MG63 (cell line): ENCODE measurements at places on chromosomes 1 and 21.

DNA sequence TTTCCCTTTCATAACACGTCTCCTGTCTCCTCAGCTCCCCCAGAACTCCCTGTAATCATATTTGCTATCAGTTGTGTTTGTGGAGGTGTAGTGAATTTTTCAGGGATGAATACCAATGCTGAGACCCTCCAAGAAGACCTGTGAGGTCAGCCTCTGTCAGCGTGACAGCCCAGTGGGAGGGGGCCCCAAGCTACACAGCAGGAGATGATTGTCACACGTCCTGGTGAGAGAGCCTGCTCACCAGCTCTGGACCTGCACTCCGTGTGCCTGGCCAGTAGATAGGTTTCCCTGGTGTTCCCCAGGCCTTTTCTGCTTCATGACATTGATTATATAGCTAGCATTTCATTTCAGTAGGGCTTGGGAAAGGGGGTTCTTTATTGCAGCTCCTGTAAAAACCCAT is 421.5 kb downstream of the KIF26B start:
- DNase-seq, result no peak

GRCh38 chr1:115112496-115113375 is 23.4 kb upstream of the TSPAN2 start:
- DNase-seq, result no peak

GRCh38 chr1:222880587-222880986 is 65.7 kb downstream of the DISP1 start:
- peak; percentile 37 for DNase-seq

- peak; percentile 59 for DNase-seq
Measured at GRCh38 chr1:31587720-31588423, 11.6 kb downstream of the TINAGL1 start.

DNA sequence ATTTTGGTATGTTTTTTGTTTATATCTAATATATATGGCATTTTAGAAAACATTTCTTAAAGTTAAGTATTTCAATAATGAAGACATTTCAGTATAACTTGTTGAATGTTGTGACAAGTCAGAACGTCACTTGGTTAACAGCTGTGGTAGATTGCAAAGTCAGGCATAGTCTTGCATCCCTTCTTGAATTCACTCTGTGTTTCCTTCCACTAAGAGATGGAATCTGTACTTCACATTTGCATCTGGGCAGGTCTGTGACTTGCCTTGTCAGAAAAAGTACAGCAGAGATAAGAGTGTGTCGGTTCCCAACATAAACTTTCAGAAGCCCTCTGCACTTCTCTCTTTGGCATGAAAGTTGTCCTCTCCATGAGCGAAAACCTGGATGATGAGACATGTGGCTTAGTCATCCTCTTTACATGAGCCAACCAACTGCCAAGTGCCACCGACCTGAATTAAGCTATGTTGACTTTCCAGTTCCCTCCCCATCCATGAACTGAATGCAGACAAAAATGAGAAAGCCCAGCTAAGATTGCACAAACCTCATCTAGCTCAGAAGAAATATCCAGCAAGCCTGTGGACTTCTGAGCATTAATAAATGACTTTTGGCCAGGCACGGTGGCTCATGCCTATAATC is 1730.2 kb downstream of the MRPL39 start:
- DNase-seq, result no peak

DNA sequence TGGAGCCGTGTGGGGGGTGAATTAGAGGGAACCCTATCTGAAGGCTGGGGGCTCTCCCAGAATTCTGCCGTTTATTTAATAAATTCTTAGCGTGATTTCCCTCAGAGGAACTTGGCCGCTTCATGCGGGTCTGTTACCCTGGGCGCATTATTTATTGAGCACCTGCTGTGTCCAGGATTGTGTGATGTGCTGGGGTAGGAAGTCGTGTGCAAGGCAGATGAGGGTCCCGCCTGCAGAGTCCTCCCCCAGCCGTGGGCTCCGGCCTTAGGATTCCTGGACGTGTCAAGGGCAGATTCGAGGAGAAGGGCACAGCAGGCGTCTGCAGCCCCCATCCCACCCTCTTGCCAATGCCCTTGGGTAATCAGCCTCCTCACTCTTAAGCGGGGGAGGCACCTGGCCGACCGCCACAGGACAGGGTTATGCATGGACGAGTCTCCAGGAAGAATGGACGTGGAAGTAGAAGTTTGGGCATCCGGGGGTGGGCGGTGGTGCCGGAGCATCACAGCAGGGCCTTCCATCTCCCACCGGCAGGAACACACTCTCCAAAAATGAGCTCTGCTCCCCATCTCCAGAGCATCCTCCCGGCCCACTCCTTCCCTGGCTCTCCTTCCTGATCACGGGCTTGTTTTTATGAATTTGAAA is 233.3 kb upstream of the C1orf174 start:
- DNase-seq, result no peak

- peak; percentile 43 for DNase-seq
Measured at GRCh38 chr1:3319874-3320245, 134.6 kb upstream of the ARHGEF16 start.

GRCh38 chr1:12622506-12622905 is 4.5 kb upstream of the DHRS3 start:
- DNase-seq, result no peak

GRCh38 chr1:58500043-58500442 is 46.5 kb downstream of the OMA1 start:
- DNase-seq, result no peak

DNA sequence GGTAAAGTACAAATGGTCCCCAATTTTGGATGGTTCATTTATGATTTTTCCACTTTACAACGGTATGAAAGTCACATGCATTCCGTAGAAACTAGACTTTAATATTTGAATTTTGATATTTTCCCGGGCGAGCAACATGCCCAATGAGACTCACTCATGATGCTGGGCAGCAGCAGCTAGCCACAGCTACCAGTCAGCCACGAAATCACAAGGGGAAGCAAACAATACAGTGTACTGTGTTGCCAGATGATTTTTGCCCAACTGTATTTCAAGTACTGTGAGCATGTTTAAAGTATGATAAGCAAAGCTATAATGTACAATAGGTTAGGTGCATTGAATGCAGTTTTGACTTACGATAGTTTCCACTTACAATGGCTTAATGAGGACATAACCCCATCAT is 266.8 kb downstream of the VAV3 start:
- DNase-seq, result no peak

- DNase-seq, result no peak
Measured at GRCh38 chr1:237695878-237696277, 194.8 kb downstream of the ZP4 start.

DNA sequence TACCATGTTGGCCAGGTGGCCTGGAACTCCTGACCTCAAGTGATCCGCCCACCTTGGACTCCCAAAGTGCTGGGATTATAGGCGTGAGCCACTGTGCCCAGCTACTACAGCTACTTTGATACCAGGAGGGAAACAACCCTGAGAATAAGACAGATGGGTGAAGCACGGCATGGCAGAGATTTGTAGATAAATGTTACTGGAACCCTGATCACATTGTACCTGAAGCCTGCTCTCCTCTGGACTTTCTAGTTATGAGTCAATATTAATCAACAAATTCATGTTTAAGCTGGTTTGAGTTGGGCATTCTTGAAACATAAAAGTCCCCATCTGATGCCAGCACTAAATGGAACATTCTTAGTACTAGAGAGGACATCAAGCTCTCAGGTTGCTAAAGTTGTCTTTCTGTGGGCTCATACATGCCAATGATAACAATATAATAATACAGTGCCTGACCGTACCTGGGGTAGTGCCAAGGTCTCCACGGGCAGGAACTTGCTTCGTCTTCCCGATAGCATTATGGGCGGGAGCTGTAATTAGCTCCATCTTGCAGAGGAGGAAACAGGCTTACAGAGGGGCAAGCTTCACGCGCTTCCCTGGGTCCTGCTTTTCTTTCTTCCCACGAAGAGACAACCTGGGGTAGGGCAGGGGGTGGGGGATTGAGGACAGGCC is 30.7 kb upstream of the SLC19A1 start:
- no peak for DNase-seq

DNA sequence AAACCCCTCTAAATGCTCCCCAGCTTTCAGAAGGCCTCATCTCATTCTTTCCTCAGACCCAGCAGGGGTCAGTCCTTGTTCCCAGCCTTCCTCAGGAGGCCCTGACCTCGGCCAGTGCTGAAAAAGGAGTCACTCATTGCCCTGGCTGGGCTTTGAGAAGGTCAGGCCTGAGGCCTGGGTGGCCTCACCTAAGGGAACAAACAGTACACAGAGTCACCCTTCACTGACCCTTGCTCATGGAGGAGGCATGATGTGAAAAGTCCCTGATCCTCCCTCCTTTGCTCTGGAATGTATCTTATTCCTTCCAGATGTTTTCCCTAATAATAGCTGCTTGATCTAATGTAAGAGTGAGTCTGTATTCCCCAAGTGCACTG is 117.7 kb upstream of the SLC44A3 start:
- no peak for DNase-seq

DNA sequence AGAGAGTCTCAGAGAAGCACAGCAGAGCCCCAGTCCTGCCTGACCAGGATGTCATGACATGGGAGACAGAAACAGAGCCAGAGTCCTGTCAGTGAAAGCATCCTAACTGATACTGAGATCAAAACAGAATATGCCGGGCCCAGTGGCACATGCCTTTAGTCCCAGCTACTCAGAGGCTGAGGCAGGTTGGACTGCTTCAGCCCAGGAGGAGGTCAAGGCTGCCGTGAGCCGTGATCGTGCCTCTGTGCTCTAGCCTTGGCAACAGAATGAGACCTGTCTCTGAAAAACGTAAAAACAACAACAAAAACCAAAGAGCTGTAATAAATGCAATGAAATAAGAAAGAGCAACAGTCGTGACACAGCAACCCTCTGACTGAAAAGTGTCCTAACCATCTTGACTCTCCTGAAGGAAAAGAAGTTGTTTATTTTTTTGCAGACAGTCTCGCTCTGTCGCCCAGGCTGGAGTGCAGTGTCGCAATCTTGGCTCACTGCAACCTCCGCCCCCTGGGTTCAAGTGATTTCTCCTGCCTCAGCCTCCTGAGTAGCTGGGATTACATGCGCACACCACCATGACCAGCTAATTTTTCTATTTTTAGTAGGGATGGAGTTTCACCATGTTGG is 189.2 kb downstream of the SLC45A1 start:
- no peak for DNase-seq

GRCh38 chr1:162485236-162485635 is 12.4 kb upstream of the UHMK1 start:
- DNase-seq, result no peak

- DNase-seq, result peak; percentile 15
Measured at GRCh38 chr1:44619261-44619900, 54.9 kb downstream of the TMEM53 start.

GRCh38 chr21:46424621-46425020 is 34.1 kb upstream of the DIP2A start:
- DNase-seq, result no peak

DNA sequence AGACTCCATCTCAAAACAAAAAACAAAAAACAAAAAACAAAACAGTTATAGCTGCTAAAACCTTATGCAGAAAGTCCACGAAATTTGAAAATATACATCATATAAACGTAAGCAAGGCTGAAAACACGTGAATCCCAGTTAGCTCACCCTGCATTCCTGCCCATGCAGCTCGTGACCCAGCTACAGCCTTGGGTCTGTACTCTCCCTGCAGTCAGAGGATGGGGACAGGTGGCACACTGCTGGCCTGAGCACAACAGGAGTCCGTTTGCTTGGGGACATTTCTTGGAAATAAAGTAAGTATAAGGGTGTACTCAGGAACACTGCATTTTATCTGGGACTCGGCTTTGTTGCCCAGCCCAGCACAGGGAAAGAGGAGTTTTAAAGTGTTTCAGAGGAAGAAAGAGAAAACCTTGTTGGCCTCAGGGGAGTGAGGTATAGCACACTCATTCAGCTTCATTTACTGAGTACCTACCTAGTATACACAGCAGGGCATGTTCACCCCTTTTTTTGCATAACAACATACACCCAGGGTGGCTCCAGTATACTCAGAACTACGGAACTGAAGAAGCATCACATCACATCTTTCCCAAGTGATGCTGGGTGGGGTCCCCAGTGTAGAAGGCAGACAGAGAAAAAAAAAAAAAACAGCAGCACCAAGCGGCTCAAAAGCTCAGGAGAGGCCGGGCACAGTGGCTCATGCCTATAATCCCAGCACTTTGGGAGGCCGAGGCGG is 44.1 kb downstream of the CAPZB start:
- DNase-seq, result no peak

GRCh38 chr1:41093826-41094225 is 72.3 kb upstream of the SLFNL1 start:
- DNase-seq, result no peak

GRCh38 chr1:240821925-240822324 is 210.0 kb upstream of the GREM2 start:
- DNase-seq, result no peak

GRCh38 chr1:163267962-163268361 is 53.8 kb upstream of the NUF2 start:
- no peak for DNase-seq

- DNase-seq, result peak; percentile 63
Measured at GRCh38 chr21:32844653-32845436, 73.3 kb upstream of the PAXBP1 start.

DNA sequence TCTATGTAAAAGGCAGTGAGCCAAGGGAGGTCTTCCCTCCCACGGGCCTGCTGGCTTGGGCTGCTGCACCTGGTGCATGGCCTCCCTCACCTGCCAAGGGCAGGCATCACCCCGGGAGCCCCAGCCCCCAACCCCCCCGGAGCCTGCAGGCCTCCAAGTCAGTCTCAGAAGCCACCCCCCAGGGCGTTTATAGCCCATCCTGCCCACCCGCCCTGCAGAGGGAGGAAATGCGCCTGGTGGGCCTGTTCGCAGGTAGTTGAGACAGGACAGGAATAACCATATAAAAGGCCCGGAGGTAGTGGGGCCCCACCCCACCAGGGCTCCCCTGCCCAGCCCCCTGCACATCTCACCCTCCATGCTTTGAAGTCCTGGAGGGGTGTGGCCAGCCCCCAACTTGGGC is 18.2 kb upstream of the ARF1 start:
- no peak for DNase-seq

DNA sequence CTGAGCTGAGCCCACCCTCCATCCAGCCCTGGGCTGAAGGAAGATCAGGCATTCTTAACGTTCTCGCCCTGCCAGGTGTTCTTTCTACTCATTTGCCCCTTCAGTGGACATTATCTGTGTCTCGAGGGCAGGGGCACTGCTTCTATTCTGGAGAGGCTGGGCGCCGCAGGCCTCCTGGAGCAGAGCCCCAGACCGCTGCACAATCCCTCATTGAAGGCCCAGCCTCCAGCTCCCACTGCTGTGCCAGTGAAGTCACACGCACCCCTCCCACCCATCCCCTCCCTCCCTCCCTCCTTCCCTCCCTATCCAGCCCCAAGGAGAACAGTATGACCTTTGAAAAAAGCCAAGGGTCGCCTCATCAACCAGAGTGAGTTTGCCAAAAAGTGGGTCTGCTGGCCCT is 76.7 kb downstream of the NFASC start:
- DNase-seq, result no peak

- DNase-seq, result no peak
Measured at GRCh38 chr1:115842948-115843347, 2.0 kb upstream of the NHLH2 start.
